Endothelial cell (in vitro differentiated cells): ENCODE measurements at places on chromosomes 12 and 14.

- DNase-seq, result no peak
Observed at GRCh38 chr12:57517187-57517586, 3.1 kb downstream of the DDIT3 start.

GRCh38 chr12:13230500-13230899 lies 34.0 kb downstream of the EMP1 start:
- DNase-seq, result no peak

DNA sequence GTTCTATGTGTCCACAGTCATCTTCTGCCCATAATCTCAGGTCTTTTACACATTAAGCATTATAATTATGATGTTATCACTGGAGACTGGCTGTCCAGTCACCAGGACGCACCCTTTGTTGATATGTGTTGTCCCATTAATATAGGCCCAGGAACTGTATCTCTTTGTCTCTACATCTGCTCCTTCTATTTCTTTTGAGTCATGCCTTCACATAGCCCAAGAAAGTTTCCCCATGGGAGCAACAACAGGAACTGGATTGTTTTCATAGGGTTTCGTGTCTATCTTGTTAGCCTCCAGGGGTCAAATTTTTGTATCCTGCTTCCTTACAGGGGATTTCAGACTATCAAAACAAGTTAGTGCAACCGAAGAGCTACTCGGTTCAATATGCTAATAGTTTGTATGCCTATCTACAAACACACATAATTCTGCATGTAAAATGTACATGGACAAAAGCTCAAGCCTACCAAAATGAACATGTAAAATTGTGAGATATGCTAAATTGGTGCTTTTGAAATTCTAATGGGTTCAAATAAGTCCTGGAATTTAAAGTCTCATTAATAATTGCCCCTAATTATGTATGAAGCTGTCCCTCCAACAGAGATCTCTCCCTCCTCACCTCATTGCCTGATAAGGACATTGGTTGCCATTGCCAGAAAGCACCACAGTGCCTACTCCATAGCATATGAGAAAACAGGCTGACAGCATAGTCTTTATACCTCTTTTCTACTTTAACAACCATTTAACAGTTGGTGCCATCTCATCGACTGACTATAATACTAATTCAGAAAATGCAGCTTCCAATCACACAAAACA lies 99.8 kb upstream of the DIO2 start:
- no peak for DNase-seq

GRCh38 chr14:24137529-24138395 lies 1.8 kb downstream of the PSME1 start:
- DNase-seq, result no peak

- DNase-seq, result no peak
Observed at GRCh38 chr14:85131226-85131922, 398.6 kb upstream of the FLRT2 start.

DNA sequence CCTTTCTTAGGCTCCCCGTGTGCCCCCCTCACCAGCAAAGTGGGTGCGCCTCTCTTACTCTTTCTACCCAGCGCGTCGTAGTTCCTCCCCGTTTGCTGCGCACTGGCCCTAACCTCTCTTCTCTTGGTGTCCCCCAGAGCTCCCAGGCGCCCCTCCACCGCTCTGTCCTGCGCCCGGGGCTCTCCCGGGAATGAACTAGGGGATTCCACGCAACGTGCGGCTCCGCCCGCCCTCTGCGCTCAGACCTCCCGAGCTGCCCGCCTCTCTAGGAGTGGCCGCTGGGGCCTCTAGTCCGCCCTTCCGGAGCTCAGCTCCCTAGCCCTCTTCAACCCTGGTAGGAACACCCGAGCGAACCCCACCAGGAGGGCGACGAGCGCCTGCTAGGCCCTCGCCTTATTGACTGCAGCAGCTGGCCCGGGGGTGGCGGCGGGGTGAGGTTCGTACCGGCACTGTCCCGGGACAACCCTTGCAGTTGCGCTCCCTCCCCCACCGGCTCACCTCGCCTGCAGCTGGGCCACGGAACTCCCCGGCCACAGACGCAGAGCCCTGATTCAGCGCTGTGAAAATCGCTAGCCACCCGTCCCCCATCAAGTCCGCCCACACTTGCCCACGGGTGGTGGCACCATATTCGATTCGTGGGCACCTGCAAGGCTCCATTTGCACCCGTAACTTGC lies 1.3 kb downstream of the TMEM233 start:
- peak; percentile 61 for DNase-seq

GRCh38 chr14:104283197-104284106 lies 145.1 kb downstream of the KIF26A start:
- DNase-seq, result no peak

GRCh38 chr12:109680264-109681005 lies 33.2 kb upstream of the FAM222A start:
- DNase-seq, result no peak

DNA sequence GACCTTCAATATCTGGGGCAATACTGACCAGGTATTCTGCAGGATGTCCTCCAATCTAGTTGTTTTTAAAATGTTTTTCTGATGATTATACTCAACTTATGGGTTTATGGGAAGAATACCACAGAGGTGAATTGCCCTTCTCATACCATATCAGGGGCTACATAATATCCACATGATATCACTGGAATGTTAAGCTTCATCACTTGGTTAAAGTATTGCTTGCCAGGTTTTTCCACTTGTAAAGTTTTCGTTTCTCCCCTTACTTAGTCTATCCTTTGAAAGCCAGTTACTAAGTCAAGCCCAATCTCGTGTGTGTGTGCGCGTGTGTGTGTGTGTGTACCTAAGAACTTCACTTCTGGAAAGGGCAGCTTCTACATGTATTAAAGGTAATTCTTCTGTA lies 980.9 kb upstream of the FBXO33 start:
- DNase-seq, result no peak

DNA sequence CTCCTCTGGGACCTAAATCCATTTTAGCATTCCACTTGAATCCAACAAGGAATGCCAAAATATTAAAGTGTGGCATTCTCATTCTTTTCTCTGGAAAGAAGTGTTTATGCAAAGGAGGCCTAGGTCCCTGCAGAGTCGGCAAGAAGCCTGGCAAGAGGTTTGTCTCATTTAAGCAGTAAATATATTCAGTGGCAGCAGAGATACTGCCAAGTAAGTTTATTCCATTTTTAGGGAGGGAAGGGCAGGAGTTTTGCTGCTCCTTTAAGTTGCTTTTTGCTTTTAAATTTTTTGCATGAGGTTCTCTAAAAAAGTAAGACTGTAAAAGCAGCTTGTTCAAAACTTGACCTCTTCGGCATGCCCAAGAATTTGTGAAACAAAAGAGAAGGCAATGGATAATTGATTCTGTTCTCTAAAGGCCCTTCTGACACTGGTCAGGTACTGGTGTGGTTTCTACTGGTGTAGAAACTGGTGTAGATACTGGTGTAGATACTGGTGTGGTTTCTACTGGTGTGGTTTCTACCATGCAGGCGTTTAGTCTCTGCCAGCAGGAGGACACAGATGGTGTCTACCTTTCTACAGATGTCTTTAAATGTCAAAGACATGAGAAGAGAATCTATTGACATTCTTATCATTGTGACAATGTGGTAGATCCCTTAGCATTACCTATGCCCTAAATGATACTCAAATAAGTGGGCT lies 107.3 kb downstream of the SAMD4A start:
- no peak for DNase-seq

DNA sequence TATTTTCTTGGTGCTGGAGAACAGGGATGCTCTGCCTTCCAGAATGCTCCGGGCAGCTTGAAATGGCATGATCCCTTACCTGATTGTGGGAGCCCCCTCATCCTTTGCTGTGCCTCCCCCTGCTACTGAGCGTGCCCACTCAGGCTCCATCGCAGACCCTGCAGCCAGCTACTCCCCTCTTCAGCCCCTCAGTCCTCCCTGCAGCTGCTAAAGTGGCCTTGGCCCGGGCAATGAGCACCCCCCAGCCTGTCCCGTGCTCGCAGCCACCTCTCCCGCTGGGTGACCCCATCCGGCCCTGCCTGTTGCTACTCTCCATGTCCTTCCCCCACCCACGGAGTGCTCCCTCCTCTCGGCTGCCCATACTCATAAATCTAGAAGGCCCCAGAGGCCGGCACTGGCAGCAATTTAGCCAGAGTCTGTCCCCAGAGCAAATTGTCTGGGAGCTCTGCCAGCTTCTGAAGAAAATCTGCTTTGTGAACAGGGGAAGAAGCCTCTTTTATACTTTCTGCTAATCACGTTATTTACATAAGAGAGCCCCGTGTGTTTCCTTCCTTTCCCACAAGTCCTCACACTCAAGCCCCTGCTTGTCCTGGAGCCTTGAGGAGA lies 143.7 kb upstream of the FRMD6 start:
- DNase-seq, result no peak

GRCh38 chr12:8057306-8057705 lies 8.9 kb downstream of the C3AR1 start:
- DNase-seq, result no peak

DNA sequence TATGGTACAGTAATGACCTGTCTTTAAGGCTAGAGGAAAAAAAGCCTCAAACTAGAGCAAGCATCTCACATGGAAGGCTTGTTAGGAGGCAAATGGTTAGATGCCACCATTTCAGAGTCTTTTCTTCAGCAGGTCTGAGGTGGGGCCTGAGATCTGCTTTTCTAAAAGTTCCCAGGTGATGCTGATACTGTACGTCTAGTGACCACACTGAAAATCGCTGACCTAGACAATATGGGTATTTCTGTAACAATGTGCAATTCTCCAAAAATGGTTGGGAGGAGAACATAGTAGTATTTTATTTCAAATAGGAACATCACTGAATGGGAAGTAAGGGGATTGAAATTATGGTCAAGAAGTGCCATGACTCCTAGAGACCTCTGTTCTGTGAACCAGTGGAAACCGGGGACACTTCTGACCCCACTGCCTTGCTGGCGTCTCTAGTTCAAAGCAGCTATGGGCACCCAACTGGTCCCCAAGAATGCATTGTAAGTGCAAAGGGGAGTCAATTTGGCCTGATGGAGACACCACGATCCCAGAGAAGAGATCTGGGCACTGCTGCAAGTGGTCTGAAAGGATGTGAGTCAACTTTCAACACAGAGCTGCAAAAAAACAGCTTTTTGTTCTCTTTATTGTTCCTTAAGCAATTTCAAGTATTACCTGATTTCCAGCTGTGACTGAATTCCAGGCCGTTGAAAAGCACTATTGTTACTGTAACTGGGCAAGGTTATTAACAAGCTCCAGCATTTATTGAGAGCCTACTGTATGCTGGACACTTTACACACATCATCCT lies 54.4 kb upstream of the PLEKHG7 start:
- no peak for DNase-seq
